ENCODE measurements at places on chromosomes 5 and 9.

GRCh38 chr9:750249-750967 lies 91.1 kb upstream of the DMRT1 start:
- DNase-seq, result peak; percentile 83

DNA sequence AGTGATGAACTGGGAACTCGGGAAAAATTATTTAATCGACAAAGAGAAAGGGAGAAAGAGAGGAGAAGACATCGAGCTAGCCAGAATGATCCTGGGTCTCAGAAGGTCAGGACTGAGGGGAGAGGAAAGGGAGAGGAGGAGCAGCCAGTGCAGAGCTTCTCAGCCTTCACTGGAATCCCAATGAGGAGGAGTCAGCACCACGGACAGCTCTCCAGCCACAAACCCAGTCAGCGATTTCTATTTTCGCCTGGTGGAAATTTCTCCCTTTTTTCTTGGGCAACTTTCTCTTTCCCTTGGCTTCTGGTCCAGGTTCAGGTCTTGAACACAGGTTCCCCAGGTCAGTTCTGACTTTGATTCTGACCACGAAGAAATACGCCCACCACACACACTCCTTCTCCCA lies 1.6 kb upstream of the BRINP1 start:
- no peak for DNase-seq

GRCh38 chr9:37029304-37029775 lies 4.7 kb downstream of the PAX5 start:
- DNase-seq, result no peak

GRCh38 chr5:135216471-135217343 lies 182.3 kb downstream of the MACROH2A1 start:
- DNase-seq, result no peak
